Astrocyte of the cerebellum (primary cell): ENCODE measurements at places on chromosomes 13 and 19.

DNA sequence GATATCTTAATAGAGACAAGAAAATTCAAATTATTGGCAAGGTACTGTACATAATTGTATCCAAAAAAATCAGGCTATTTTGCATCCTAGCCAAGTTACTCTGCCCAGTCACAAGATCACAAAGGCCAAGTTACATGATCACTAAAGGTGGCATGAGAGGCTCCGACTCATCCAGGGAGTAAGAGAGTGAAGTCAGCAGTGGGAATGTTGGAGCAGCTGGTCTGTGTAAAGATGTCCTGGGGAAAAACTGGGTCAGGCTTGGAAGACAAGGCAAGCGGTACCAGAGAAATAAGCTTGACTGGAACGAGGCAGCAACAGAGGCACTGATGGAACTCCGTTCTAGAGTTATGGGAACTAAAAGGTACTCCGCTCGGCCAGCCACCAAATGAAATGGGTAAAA, 50.2 kb upstream of the PSG2 start:
- no peak for DNase-seq

DNA sequence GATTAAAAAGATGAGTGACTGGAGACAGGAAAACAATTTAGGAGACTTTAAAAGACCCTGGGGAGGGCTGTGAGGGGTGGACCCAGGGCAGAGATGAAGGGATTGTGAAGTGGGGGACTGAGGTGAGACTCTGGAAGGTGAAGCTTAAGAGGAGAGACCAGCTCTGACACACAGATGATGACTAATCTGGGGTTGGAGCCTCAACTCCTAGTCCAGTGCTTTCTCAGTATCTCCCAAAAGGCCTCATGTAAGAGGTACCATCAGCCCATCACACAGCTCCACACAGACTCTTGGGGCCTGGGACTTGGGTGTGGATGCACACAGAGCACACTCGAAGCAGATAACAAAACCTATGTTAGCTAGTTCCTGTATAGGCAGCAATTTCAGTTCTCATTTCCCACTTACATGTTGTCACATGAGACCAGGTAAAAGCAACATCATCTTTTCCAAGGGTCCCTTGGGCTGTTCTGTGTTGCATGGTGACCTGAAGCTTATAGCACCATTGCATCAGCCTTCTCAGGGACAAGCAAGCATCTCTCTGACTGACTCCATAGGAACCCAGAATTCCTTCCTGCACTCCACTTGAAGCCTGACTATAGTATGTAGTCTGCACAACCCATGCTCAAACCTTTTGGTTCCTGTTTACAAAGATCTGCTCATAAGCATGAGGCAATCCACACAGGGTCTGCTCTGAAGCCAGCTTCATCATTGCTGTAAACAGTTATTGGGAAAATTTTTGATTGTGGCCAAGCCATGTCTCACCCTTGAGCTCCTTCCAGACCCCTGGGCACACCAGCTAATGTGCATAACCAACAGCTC, 88.6 kb upstream of the MYCBP2 start:
- DNase-seq, result no peak

GRCh38 chr19:53538378-53539109, 599 bp downstream of the ZNF331 start:
- no peak for DNase-seq

GRCh38 chr13:46643165-46643777, 90.3 kb downstream of the LRCH1 start:
- no peak for DNase-seq

DNA sequence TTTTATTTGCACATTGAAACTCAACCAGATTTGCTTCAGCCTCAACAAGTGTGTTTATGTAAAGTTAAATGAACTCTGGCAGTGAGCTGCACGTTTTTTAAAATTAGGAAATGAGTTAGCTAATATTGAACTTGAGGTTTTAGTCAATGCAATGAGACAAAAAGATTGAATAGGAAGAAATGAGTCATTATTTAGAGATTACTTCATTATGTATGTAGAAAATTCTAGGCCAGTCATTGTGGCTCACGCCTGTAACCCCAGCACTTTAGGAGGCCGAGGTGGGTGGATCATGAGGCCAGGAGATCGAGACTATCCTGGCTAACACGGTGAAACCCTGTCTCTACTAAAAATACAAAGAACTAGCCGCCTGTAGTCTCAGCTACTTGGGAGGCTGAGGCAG, 22.8 kb upstream of the CD70 start:
- peak; percentile 33 for DNase-seq

GRCh38 chr19:19115954-19116353, 22.3 kb downstream of the TMEM161A start:
- DNase-seq, result no peak

- no peak for DNase-seq
These were observed at the start of gene KIRREL2 for GRCh38 chr19:35856546-35857149. KIRREL2 (plus strand) TSS chr19:35856911; CDS start chr19:35857120, 209 bp downstream.

DNA sequence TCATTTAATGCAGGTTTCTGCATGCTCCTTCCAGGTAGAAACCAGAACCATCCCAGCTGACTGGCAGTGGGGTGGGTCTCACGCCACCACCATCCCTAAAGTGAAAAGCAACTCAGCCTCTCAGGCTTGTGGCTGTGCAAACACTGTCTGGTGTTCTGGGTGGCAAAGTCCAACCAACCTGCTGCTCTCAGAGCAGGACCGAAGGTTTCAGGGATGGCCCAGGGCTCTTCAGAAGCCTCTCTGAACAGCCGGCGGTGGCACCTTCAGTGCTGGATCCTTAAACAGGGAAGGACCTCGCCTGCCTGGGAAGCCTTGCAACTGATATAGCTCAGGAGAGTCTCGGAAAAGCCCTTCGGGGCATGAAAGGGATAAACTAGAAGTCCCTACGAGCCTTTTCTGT, 100.8 kb downstream of the COL4A1 start:
- no peak for DNase-seq

GRCh38 chr13:99996381-99996973, 14.9 kb downstream of the ZIC2 start:
- no peak for DNase-seq

DNA sequence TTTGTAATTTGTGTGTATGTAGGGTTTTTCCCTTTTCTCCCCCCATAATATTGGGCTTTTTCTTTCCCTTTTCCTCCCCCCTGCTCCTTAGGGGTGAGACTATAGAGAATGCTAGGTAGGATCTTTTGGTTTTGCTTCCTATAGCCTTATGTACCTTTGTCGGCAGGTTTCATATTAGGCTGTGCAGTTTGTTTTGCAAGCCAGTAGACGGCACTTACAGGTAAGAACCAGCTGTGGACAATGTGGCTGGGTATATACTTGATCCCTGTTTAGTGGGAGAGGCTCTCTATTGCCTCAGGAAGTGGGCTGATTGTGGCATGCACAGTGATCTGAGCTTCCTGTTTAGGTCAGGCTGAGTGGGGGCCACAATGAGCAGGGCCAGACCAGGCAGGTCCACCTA, 359.2 kb upstream of the OBI1 start:
- no peak for DNase-seq

GRCh38 chr19:14409146-14410023, 9.8 kb downstream of the DDX39A start:
- DNase-seq, result no peak

DNA sequence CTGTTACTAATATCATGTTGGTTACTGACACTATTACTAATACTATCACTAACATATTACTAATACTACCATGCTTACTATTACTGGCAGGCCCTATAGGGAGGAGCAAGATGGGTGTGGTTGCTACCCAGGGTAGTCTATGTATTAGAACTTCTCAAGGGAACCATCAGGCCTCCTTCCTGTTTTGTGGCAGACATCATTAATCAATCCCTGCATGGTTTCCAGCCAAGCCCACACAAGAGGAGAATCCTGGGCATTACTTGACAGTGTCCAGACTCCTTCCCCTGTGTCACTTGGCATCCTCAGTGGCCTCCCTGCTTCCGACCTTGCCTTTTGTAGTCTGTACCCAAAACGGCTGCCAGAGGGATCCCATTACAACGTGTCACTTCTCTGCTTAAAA, 8.9 kb downstream of the HAS1 start:
- no peak for DNase-seq

- DNase-seq, result no peak
These were observed 268.3 kb downstream of the RFC3 start for GRCh38 chr13:34086281-34086680.

GRCh38 chr19:4052114-4052992, 14.3 kb downstream of the ZBTB7A start:
- DNase-seq, result no peak

DNA sequence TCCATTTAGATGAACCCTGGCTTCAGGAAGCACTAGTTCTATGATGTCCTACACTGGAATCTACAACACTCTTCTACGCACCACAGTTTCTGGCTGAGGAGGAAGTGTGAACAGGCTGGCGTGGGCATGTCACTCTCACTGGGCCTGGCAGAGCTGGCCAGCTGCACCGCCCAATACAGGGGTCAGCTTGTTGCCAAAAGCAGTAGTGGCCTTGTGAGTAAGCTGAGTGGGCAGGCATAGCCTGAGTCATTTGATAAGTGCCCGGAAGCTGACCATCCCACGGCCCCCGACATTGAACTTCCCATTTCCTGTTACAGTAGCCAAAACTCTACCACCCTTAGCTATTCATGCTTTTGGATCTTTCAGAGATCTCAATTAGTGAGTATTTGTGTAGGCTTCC, 240.9 kb upstream of the SERP2 start:
- DNase-seq, result no peak

DNA sequence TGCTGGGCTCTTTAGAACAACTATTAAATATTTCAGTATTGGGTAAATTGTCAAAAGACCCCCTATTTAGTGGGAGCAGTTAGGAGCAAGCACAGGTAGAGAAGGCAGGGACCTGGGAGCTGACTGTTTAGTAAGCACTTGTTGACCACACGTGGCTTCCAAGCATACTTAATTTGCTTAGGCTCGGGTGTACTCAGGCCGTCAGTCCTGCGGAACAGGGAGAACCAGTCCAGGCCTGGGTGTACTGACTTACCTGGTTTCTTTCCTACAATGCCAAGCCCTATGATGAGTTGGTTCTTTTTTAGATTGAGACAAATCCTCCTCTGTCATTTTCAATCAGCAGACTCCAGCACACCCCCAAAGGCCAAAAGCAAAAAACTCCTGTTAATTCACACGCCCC, 90.0 kb downstream of the WDFY2 start:
- DNase-seq, result no peak

DNA sequence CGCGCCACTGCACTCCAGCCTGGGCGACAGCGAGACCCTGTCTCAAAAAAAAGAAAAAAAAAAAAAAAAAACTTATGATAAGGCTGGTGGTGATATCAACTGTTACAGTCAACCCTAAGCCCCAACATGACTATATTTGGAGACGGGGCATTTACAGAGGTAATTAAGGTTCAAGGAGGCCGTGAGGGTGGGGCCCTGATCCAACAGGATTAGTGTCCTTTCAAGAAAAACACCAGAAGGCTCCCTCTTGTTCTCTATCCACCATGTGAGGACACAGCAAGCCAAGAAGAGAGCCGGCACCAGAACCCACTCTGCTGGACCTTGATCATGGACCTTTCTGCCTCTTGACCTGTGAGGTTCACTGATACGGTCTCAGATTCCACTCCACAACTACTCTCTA, 14.1 kb downstream of the MIER2 start:
- no peak for DNase-seq

DNA sequence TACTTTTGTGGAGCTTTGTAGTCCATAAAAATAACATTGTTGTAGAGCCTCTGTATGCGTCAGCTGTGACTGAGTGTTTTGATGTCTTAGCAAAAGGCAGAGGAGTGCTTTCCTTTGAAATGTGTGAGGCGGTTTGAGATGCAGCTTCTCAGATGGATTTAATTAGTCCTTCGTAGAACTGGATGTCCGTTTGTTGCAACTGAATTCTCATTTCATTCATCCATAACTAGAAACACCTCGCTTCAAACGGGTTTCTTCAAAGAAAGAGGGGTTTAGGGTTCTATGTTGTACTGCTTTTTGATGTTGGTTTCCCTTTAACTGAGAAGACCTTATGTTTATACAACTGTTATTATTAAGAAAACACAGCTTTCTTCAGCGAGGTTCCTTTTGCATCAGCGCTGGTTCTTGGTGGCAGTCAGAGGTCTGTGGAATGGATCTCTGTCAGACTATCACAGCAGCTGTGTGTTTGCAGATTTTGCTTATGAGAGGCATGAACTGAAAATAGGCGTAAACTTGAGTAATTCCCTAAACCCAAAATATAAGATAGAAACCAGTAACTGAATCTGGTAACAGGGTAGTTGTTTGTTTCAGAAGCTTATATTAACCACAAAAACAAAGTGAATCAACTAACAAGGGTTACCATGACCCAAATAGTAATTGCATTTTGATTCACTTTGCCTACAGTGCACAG, 194.4 kb downstream of the GGACT start:
- DNase-seq, result peak; percentile 53

GRCh38 chr19:33193865-33194362, at the start of gene LRP3:
LRP3 (plus strand) TSS chr19:33194330; CDS start chr19:33194786, 456 bp downstream.
- DNase-seq, result no peak

GRCh38 chr13:110232756-110233155, 74.2 kb downstream of the COL4A1 start:
- no peak for DNase-seq

DNA sequence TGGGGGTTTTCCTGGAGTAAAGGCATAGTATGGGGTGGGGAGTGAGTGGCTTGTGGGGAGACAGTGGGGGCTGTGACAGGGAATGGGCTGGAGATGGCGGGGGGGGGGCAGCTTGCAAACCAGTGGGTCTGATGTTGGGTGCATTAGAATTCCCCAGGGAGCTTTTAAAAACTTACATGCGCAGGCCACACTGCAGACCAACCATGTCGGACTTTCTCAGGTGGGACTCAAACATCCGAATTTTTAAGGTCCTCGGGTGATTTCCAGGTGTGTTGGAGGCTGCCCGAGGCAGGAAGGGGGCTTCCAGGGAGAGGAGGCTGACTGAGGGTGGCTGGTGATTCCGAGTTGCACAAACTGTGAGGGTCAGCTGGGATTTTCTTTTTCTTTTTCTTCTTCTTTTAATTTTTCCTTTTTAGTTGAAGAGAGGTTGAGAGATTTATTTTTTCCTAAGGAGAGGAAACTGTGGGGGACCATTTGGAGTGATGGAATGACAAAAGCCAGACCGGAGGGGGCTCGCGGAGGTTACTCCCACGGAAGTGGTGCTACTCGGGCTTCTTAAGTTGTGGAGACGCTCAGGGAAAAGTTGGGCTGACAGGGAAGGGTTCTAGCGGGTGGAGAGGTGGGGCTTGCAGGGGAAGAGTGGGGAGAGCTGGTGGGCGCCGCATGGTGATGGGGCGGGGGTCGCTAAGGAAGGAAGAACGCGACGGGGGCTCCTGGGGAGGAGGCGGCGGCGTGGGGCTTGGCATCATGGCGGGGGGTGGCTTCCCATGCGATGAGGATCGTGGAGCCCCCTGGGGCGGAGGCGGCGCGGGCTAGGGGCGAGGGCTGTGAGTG, 997 bp upstream of the CACNG8 start:
- no peak for DNase-seq

- no peak for DNase-seq
These were observed 51.4 kb downstream of the LRCH1 start for GRCh38 chr13:46604226-46604990.
